HS-27A (cell line): ENCODE measurements at places on chromosomes 7 and 10.

DNA sequence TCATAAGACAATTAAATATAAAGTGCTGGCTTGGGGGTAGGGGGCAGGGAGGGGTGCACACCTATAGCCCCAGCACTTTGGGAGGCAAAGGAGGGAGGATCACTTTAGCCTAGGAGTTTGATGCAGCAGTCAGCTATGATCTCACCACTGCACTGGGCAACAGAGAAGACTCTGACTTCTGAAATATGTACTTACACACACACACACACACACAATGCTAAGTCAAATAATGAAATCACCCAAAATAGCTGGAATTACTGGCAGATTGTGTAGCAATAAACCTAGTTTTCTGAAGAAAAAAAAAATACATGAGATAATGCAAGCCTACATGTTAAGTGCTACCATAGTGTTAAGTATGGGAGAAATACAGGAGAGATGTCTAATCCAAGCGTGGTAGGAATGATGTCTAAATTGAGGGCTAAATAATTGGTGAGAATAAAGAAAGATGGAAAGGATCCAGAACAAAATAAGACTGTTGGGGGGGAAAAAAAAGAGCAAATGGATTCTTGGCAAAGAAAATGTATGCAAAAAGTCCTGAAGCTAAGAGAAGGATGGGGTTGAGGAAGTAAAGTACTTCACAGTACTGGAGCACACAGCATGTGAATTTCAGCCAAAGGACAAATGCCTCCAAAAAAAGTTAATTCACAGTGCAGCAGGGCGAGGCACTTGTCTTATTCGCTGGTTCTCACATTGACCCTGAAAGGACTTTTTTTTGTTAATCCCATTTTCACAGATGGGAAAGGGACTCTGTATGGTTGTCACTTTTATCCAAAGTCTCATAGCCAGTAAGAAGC lies 73.9 kb downstream of the IGF2BP3 start:
- DNase-seq: no peak

DNA sequence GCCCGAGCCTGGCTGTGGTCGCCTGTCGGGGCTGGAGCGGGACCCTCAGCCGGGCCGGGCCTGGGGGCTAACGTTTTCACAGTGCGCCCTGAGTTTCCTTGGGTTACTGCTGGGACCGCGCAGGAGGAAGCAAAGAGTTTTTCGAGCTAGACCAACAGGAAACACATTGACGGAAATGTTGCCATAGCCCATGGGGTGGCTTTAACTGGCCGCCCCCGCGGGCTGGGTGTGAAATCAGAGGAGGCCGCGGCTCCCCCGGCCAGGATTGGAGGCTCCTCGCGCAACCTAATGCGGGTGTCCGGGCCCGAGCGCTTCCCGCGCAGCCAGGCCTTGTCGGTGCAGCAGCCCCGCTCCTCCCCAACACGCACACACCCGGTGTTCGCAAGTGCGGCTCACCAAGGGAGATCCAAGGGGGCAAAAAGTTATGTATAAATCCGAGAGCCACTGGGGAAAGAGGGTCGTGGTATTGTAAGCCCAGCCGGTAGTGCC lies 1.9 kb downstream of the HHEX start:
- no peak for DNase-seq

GRCh38 chr10:33520223-33520622 lies 185.8 kb upstream of the NRP1 start:
- DNase-seq: no peak

GRCh38 chr7:76316984-76317781 lies 14.7 kb downstream of the HSPB1 start:
- no peak for DNase-seq

- no peak for DNase-seq
Measured at GRCh38 chr10:45374350-45375052, 485 bp downstream of the ALOX5 start.

DNA sequence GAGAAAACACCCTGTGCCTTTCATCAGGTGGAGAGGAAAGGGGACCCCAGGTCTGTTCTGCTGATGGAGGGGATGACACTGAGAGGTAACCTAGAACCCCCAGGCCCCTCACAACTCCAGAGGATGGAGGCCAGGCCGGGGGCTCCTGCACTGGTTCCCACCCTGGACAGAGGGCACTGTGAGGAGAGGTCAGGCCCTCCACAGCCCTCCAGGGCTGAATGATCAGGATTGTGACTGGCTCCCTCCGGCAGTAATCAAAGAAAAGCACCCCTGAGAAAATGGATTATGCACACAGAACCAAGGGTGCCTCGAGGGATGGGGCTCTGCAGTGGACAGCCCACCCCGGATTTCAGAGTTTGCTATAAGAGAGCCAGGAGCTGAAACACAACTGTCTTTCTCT lies 502.8 kb downstream of the TCERG1L start:
- DNase-seq: no peak
